ENCODE measurements at places on chromosomes 6 and 20. TPM values are rescaled to one million over a fixed set of nuclear protein-coding genes. Genes with fewer than 3 reads are reported as not detected.

BPIFB4 gene
- not detected for total RNA-seq

RSPH4A gene
- under 0.01 TPM for total RNA-seq

FAM184A gene
- total RNA-seq = under 0.01 TPM

SIRPB2 gene
- not detected for total RNA-seq

USP49 gene
- 1.7 TPM for total RNA-seq

CASP8AP2 gene
- 4.8 TPM for total RNA-seq

SOX18 gene
- total RNA-seq = 0.29 TPM

ZFP64 gene
- 17.3 TPM for total RNA-seq

HIVEP2 gene
- total RNA-seq = 5.3 TPM

TGM3 gene
- not detected for total RNA-seq

CD109 gene
- 33.5 TPM for total RNA-seq

TSPO2 gene
- not detected for total RNA-seq

MROH8 gene
- under 0.01 TPM for total RNA-seq

PLCB4 gene
- not detected for total RNA-seq

CHMP4B gene
- total RNA-seq = 43.2 TPM

SYNJ2 gene
- total RNA-seq = 15.3 TPM

ADGRF4 gene
- under 0.01 TPM for total RNA-seq

E2F1 gene
- total RNA-seq = 7.5 TPM

INSM1 gene
- total RNA-seq = not detected

HCK gene
- not detected for total RNA-seq

MKKS gene
- total RNA-seq = 3.7 TPM

FLRT3 gene
- total RNA-seq = 4.1 TPM

ESF1 gene
- total RNA-seq = 3.2 TPM

PRR3 gene
- 7.5 TPM for total RNA-seq

DEFB132 gene
- total RNA-seq = not detected

VGLL2 gene
- not detected for total RNA-seq

SLC17A3 gene
- not detected for total RNA-seq

CEP43 gene
- 12.4 TPM for total RNA-seq

ASIP gene
- total RNA-seq = not detected

CSE1L gene
- total RNA-seq = 132 TPM

EPB41L1 gene
- total RNA-seq = 29.4 TPM

ARFGEF3 gene
- under 0.01 TPM for total RNA-seq

CLPSL1 gene
- not detected for total RNA-seq

PRSS16 gene
- total RNA-seq = 2.8 TPM

PAX1 gene
- total RNA-seq = not detected

SLC35D3 gene
- not detected for total RNA-seq

AIF1 gene
- not detected for total RNA-seq

C4B gene
- 6.6 TPM for total RNA-seq

APCDD1L gene
- total RNA-seq = 36.9 TPM

GSTA3 gene
- total RNA-seq = not detected

EPPIN gene
- total RNA-seq = not detected

Data from myometrial cell (primary cell).